ENCODE measurements at places on chromosomes 12 and 14.
A peak's percentile ranks its signal among the peaks of the same experiment; 100 is the strongest.

- no peak for DNase-seq
Measured at GRCh38 chr12:82971584-82971983, 284.9 kb downstream of the TMTC2 start.

DNA sequence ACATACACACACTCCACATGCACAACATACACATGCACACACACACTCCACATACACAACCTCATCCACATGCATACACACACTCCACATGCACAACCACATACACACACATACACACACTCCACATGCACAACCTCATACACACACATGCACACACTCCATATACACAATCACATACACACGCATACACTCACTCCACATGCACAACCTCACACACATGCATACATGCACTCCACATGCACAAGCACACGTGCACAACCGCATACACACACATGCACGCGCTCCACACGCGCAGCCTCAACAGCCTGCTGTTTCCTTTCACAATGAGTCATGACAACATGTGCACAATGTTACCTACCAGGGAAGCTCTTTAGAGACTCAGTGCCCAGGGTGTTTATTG is 61.2 kb upstream of the TMEM132C start:
- no peak for DNase-seq

DNA sequence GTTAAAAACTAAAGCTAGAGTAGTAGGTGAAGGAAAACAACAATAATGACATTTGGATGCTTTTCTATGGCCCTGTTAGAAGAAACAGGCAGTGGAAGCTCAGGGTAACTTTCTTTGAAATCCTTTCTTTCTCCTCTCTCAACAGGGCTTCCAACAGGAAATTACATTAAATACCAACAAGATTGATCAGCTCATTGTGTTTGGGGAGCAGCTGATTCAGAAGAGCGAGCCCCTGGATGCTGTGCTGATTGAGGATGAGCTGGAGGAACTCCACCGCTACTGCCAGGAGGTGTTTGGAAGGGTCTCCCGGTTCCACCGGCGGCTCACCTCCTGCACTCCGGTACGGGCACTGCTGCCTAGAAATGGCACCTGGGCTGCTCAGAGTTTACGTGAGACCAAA is 81.5 kb downstream of the ESR2 start:
- DNase-seq: no peak

- DNase-seq: peak; percentile 58
Measured at GRCh38 chr12:72209086-72209485, 63.1 kb upstream of the TRHDE start.

- DNase-seq: no peak
Measured at GRCh38 chr12:88856201-88856600, 275.9 kb upstream of the KITLG start.
